ENCODE measurements at places on chromosomes 3 and 15.
A peak's percentile ranks its signal among the peaks of the same experiment; 100 is the strongest.

- no peak for DNase-seq
Observed at GRCh38 chr15:47685141-47685870, 32.0 kb upstream of the SEMA6D start.

- DNase-seq = no peak
Observed at GRCh38 chr3:13598201-13598600, 49.3 kb downstream of the FBLN2 start.

- peak; percentile 4 for DNase-seq
Observed at GRCh38 chr3:184491867-184492615, 69.5 kb upstream of the EPHB3 start.

- DNase-seq = no peak
Observed at GRCh38 chr15:77993374-77993911, 84.1 kb downstream of the TBC1D2B start.

- no peak for DNase-seq
Observed at GRCh38 chr15:75008629-75009326, 13.4 kb downstream of the SCAMP5 start.

- DNase-seq = no peak
Observed at GRCh38 chr3:12425850-12426579, 58.3 kb upstream of the TSEN2 start.

DNA sequence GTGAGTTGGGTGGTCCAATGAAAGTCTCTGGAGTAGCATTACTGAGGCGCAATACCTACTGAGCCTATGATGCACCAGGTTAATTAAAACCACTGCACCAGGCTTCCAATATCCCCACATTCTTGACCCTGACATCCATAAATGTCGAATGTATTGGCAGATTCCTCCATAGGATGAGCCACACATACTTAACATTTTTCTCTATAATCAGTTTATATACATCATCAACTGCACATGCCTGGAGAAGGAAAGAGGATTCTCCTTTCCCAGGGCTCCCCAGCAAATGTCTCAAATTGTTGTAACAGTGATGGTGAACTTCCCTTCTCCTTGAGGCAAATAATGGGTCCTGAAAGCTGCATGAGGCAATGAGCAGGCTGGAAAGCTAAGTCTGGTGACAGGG is 82.3 kb upstream of the LPP start:
- DNase-seq = no peak

- no peak for DNase-seq
Observed at GRCh38 chr3:11006986-11007933, 14.7 kb downstream of the SLC6A1 start.

GRCh38 chr3:170021083-170021482 is 16.7 kb upstream of the GPR160 start:
- no peak for DNase-seq

GRCh38 chr15:96053031-96053780 is 277.3 kb upstream of the NR2F2 start:
- peak; percentile 19 for DNase-seq

- DNase-seq = no peak
Observed at GRCh38 chr3:110946810-110947209, 124.8 kb upstream of the NECTIN3 start.

- DNase-seq = peak; percentile 59
Observed at GRCh38 chr3:119257654-119258410, 17.2 kb upstream of the B4GALT4 start.

GRCh38 chr3:101942356-101942755 is 93.0 kb downstream of the NFKBIZ start:
- DNase-seq = peak; percentile 32

DNA sequence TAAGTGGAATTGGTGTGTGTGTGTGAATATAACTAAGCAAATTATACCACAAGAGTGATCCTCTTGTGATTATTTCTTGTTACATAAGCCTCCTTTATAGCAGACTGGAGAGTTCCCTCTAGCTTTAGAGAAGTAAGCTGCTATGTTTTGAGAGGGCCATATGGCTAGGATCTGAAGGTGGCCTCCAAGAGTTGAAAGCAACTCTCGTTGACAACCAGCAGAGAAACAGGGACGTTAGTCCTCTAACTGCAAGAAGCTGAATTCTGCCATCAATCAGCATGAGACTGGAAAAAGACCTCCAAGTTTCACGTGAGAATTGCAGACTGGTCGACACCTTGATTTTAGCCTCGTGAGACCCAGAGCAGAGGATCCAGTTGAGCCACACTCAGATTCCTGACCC is 278.5 kb upstream of the ZNF717 start:
- DNase-seq = no peak

DNA sequence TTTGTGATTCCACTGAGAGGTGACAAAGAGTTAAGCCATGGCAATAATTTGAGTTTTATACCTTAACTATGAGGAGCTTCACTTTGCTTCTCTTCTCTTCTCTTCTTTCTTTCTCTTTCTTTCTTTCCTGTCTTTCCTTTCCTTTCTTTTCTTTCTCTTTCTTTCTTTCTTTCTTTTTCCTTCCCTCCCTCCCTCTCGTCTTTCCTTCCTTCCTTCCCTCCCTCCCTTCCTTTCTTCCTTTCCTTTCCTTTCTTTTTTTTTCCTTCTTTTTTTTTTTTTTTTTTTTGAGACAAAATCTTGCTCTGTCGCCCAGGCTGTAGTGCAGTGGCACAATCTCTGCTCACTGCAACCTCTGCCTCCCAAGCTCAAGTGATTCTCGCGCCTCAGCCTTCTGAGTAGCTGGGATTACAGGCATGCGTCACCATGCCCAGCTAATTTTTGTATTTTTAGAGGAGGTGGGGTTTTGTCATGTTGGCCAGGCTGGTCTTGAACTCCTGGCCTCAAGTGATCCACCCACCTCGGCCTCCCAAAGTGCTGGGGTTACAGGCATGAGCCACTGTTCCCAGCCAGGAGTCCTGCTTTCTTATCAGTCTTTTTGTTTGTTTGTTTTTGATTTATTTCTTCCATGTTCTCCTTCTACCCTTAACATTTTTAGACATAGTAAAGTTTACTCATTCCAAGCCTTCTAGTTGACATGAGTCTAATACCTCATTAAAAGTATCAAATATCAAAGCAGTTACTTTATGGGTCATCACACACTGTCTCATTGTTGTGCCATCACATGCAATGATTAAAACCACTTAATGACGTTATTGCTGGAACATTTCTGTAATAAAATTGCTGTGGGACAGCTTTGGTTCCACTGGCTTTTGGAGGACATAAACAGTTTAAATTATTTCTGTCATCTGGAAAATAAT is 29.9 kb downstream of the SLC49A4 start:
- DNase-seq = no peak

GRCh38 chr15:60374628-60375081 is 23.1 kb downstream of the ANXA2 start:
- DNase-seq = peak; percentile 41

DNA sequence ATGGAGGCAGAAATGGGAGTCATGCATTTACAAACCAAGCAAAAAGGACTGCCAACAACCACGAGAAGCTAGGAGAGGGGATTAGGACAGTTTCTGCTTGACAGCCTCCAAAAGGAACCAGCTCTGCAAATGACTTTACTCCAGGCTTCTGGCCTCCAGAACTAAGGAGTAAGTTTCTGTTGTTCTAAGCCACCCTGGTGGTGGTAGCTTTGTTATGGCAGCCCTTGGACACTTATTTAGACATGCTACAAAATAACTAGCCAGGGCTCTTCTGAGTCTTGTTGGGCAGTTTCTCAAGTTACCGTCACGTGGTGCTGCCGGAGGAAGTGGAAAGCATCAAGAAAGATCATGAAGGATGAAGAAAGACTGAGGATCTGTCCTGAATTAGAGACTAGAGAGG is 386.5 kb downstream of the LRTM1 start:
- DNase-seq = no peak

DNA sequence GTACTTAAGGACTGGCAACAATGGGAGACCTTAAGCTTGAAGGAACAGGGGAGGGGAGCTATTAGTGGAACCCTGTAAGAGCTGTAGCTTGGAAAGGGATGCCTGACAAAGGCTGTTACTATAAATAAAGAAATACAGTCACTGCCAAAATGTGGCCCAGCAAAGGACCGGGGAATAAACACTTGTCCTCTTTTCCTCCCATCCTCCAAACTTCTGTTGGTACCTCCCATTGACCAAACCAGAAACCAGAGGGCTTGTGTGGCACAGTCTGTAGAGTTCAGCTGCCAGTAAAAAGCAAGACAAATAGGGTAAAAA is 25.1 kb upstream of the TCF12 start:
- no peak for DNase-seq

GRCh38 chr3:15332405-15333098 is at the start of gene SH3BP5:
Gene SH3BP5, minus strand, starts transcription at chr3:15332586. Its CDS starts 178 bp downstream, at chr3:15332408.
- DNase-seq = peak; percentile 58

Measured in pons (tissue), 1 donor.